ENCODE measurements at places on chromosomes 2 and 18.

DNA sequence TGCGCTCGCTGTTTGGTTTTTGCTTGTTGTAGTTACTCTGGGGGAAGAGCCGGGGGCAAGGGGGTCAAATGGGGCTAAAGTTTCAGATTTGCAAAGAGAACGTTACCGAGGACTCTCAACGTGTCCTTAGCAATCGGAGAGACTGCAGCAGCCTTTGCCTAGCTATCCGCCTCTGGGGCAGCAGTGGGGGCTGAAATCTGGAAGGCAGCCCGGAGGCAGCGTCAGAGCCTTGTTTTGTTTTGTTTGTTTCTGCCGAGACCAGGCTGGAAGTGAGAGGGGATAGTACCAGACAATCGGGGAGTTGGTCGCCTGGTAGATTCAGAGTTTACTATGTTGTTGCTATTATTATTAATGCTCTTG lies 1.2 kb downstream of the CDH20 start:
- DNase-seq = no peak

- no peak for DNase-seq
These were observed 66.5 kb downstream of the SOWAHC start for GRCh38 chr2:109680523-109681297.

GRCh38 chr2:238381341-238382115 lies 45.2 kb upstream of the ASB1 start:
- DNase-seq = no peak

DNA sequence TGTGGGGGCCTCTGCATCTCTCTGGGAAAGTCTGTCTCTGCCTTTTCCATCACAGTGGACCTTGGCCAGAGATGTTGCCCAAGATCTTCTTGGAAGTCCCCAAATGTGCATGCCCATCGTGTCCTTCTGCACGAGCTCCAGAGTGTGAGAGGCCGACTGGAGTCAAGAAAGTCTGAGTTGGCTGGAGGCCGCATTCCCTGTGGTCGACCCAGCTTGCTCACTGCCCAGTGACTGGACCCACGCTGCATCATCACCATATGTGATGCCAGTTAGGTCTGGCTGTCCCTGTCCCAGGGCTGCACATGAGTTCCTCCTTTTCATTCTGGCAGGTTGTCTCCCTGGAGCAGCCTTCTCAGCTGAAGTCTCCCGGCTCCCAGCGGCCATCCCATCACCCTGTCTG lies 93.8 kb downstream of the ARL4C start:
- no peak for DNase-seq

- no peak for DNase-seq
These were observed 1041.2 kb upstream of the CDH2 start for GRCh38 chr18:29218091-29218490.

Data from LoVo (cell line).